Eye (tissue), 1 donor: ENCODE measurements at places on chromosomes 11 and 22.
A peak's percentile ranks its signal among the peaks of the same experiment; 100 is the strongest.

DNA sequence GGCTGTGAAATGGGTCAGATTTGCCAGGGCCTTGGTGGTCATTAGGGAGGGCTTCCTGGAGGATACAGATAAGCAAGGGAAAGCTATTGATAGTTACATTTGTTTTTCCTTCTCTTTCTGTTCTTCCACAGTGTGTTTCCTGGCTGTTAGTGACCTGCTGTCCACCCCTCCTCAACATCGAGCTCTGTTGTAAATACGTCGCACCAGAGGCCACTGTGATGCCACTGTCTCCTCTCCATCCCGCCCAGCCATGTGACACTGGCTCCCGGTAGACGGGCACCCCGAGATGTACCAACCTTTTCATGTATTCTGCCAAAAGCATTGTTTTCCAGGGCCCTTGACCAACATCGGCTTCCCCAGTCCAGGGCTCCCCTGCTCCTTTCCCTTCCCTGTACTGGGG is 58.1 kb downstream of the P4HA3 start:
- DNase-seq, result no peak

GRCh38 chr11:34344768-34345539 is 12.9 kb downstream of the ABTB2 start:
- peak; percentile 36 for DNase-seq

- no peak for DNase-seq
Observed at GRCh38 chr22:38713921-38714320, 8.2 kb downstream of the GTPBP1 start.

DNA sequence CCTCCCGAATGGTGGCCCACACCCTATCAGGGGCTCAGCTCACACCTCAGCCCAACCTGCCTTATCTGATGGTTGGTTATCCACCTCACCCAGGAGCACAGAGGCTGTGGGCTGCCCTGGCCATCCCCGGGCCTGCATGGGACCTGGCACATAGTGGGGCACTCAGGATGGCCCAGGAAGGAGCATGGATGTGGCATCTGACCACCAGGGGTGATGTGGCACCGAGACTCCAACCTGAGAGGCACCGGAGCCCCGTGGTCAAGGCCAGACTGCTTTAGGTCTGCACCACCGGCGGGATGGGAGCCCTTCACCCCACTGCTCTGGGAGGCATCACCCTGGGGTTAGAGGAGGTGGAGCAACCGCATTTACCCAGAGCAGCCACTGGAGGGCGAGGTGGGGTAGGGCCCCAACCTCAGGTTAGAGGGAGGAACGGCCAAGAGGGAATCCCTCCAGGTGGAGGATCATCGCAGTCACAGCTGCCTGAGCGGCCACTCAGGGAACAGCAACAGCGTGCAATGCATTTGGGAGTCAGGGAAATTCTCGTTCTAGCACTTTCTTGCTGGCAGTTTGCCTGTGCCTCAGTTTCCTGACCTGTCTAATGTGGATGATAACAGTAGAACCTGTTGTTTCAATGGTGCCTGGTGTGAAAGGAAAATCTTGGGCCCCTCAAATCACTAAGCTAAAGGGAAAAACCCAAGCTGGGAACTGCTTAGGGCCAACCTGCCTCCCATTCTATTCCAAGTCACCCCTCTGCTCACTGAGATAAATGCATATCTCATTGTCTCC is 52.9 kb upstream of the CARS1 start:
- peak; percentile 24 for DNase-seq

- no peak for DNase-seq
Observed at GRCh38 chr11:67666676-67667489, 7.5 kb downstream of the ALDH3B2 start.

- DNase-seq, result no peak
Observed at GRCh38 chr22:42769238-42769573, 48.5 kb upstream of the A4GALT start.

GRCh38 chr11:80379620-80380278 is 938.9 kb upstream of the TENM4 start:
- no peak for DNase-seq

DNA sequence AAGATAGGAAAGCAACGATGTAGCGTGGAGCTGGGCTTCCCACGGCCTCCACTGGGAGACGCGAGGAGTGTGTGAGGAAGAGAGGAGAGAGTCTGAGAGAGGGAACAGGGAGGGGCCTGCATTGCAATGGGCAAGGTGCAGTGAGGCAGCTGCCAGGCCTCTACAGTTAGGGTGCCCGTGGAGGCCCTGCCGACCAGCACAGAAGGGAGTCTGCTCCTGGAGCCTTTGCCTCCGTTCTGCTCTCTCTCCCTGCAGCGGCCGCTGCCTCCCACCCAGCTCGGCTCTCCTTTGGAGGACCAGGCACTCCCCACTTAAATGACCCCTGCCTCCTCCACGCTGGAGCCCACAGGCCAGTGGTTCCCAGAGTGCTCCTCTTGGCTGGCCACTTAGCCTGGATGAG is 181.7 kb downstream of the EFCAB6 start:
- no peak for DNase-seq

DNA sequence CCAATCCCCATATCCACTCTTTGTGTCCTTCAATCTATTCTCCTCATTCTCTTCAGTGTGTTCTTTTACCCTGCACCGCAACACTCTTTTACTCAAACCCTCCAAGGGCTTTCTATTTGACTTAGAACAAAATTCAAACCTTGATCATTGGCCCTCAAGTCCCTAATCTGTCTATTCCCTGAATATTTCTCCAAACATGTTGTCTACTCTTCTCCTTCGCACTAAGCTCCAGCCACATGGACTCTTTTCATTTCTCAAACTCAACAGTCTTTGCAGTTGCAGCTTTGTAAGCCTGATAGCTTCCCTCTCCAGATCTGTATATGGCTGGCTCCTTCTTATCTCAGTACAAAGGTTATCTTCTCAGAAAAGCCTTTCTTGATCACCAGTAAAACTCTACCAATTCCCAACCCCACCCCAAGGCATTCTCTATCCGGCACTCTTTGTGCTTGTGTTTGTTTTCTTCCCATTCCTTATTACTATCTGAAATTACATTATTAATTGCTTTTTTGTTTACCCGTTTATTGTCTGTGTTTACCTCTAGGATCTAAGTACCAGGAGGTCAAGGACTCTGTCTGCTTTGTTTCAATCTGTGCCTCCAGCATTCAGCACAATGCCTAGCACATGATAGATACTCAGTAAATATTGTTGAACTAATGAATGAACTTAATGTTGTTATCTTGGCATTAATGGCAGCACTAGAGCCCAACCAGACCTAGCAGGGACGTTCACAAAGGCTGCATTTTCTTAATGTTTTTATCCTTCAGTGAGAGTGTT is 147.4 kb downstream of the BBOX1 start:
- DNase-seq, result no peak

GRCh38 chr11:1222491-1223345 is at the start of gene MUC5B:
MUC5B (plus strand) TSS chr11:1223066; CDS start chr11:1223124, 58 bp downstream.
- DNase-seq, result no peak

DNA sequence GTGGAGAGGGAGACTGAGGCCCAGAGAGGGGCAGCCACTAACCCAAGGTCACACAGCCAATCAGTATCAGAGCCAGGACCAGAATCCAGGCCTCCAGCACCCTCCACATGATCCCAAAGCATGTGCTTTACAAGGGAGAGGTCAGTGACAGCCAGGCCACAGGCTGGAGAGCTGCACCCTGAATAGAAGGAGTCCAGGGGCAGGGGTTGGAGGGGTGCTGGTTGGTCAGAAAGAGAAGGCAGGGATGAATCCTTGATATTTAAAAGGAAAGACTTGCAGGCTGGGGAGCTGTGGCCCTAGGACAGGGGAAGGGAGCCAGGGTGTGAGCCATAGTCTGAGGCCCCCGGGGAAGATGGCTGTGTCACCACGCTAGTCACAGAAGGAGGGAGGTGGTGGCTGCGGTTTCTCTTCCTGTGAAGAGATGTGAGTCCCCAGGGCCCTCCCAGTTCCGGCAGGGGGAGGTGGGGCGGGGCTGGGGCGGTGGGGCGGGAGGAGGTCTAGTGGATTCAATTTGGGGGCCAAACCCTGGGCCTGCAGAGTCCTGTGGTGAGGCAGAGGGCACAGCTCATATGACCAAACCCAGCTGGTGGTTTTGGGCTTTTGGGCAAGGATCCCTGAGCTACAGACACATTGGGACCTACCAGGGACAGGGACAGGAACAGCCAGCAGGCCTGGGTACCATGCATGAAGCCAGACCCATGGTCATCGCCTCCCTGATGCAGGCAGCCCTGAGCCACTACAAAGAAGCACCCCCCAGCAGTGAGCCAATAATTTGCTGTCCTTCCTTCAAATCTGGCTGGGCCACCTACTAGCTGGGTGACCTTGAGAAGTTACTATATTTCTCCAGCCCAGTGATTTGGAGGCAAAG is 14.0 kb downstream of the RAC2 start:
- no peak for DNase-seq

DNA sequence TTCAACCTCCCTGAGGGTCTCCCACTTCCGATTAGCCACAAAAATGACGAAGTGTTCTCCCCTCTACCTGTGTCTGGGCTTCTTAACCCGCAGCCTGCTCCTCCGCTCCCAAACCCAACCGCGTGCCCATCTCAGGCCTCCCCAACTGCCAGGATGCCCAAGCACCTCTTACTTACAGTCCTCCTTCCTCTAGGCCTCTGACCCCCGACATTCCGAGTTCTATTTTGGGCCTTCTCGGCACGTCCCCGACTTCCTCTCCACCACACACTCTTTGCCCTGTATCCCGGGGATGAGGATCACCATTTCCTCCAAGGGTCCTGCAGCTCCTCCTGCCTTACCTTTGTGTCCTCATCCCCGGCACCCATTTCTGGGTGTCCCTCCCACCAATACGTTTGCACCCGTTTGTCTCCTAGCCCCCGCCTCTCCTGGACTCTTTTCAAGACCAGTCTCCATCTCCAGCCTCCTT is 388 bp upstream of the MUS81 start:
- DNase-seq, result no peak

- no peak for DNase-seq
Observed at GRCh38 chr11:40686765-40687164, 772.7 kb downstream of the LRRC4C start.

- no peak for DNase-seq
Observed at GRCh38 chr11:36447947-36448346, 62.1 kb downstream of the TRAF6 start.

DNA sequence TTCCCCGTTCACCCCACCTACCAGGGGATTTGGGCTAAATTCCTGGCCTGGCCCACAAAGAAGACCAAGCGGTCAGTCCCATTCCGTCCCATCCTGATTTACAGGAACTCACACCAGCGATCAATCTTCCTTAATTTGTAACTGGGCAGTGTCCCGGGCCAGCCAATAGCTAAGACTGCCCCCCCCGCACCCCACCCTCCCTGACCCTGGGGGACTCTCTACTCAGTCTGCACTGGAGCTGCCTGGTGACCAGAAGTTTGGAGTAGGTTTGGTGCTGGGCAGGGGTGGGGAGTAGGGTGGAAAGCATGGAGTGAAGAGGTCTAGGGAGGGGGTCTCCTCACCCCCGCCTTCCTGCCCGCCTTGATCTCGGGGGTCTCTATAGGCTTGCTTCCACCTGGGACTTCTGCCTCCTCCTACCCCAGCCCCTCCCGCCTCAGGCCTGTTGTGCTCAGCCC is at the start of gene SERPING1:
SERPING1 (plus strand) TSS at position 225 of the 455 bp plus-strand sequence. CDS start 586 bp downstream, outside the sequence.
- DNase-seq, result no peak

DNA sequence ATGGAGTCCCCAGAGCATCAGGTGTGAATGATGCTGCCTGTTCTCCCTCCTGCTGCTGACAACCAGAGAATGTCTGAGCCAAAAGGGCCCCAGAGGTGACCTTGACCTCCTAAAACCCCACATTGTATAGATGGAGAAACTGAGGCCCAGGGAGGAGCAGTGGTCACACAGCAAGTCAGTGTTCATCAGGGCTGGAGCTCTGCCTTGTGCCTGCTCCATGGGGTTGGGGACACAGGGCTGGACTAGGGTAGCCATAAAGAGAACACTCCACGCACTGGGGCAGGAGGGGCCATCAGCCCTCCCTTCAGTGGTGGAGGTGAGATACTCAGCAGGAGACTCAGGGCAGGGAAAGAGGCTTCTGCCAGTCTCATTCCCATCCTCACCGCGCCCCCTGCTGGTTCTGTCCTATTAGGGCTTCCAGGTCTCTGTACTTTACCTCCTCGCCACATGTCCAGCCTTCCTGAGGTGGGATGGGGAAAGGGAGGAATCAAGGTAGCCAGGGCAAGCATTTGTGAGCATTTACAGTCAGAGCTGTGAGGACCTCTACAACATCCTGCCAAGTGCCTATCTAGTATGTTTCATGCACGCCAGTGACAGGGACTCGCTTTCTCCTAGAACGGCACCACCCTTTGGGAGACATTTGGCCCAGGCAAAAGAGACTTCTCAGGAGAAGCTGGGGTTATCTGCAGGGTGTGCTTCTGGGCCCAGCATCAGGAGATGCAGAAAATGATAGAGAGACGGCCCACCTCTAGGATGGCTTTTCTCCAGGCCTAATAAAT is 43.2 kb downstream of the NEU3 start:
- DNase-seq, result peak; percentile 67

DNA sequence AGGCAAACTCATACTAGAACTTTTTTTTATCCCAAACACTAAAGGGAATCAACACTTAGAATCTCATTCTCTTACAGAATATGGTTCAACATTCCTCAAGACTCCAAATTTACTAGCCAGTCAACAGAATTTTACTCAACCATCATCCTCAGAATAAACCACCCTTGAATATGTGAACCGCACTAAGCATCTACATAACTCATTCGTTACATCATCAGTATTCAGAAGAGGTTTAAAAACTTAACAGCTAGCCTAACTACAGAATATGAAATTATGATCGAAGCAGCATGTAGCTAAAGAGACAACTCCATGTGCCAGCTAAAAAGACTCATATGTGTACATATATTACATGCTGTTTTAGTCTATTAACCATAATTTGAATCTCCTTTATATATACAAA is 47.9 kb downstream of the CLDN25 start:
- DNase-seq, result no peak

DNA sequence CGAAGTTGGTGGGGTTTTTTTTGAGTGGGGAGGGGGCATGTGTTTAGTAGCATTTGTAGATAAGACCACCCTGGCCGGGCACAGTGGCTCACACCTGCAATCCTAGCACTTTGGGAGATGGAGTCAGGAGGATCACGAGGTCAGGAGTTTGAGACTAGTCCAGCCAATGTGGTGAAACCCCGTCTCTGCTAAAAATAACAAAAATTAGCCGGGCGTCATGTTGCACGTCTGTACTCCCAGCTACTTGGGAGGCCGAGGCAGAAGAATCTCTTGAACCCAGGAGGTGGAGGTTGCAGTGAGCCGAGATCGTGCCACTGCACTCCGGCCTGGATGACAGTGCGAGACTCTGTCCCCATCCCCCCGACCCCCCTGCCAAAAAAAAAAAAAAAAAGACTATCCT is 34.6 kb downstream of the CECR2 start:
- DNase-seq, result no peak
